Lung microvascular endothelial cell (primary cell): ENCODE measurements at places on chromosomes 1 and 21. TPM values are rescaled to one million over a fixed set of nuclear protein-coding genes. Genes with fewer than 3 reads are reported as not detected.

GRCh38 chr1:41122851-41123518, 101.5 kb upstream of the SLFNL1 start:
- peak; percentile 72 for DNase-seq

DNA sequence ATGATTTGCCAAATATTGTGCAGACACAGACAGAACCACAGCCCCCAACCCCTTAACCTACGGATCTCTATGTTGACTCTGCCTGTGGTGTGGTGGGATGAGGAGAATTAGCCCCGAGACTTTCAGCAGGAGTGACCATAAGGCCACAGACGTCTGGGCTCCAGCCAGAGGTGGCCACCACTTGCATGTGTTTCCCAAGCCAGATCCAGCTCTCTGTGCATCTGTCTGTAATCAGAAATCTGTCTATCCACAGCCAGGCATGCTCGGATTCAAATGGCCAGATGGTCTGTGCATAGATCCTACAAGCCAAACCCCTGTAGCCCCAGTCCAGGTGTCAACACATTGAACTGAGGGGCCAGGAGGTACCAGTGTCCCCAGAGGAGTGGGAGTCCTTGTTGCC, 140.6 kb downstream of the SYF2 start:
- DNase-seq, result no peak

DNA sequence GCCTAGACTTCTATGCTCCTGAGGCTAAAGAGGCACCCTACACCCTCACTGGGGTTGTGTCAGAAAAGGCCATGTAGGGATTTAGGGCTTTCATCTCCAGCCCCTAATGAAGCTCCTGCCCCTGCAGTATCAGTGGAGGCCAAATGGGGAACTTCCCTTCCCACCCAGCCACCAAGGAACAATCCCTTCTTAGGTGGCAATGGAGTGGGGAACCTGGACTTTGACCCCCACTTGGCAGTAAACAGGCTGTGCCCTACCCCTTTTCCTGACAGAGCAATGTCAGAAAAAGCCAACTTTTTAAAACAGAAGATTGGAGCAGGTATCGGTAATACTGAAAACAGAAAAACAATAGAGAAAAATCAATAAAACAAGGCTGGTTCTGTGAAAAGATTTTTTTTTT, 35.5 kb upstream of the SLC19A2 start:
- no peak for DNase-seq

DNA sequence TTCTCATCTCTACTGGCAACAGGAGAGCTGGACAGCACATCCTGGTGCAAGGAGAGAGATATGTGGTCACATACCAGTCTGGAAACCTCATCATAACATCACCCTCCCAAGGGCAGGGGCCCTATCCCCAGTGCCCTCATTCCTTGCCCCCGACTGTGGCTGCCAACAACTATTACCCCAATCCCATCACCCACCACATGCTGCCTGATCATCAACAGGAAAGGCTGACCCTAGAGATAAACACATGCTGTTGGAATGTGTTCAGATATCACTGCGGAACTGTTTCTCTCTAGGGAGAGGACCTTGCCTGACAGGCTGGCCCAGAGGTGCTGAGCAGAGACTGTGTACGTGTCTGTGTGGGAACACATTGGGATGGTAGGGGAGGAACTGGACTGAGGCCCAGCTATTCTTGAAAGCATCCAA, 4.5 kb upstream of the INKA2 start:
- peak; percentile 80 for DNase-seq

DNA sequence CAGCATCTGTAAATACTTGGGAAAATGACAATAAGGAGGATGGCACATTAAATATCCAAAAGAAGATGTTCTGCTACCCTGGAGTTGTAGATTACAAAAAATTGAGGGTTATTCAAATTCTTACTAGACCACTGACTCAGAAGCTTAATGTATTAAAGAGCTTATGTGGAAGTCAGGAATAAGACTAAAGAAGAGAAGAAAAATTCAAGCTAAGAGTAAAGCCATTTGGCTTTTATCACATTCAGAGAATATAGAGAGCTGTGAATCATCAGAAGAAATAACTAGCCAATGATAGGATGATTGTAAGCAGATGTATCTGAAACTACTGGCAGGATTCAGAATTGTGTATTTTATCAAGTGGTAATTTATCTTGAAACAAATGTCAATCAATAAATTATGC, 237.0 kb downstream of the TBX15 start:
- no peak for DNase-seq

GRCh38 chr1:218401441-218401997, 56.4 kb downstream of the TGFB2 start:
- DNase-seq, result no peak

- no peak for DNase-seq
Observed at GRCh38 chr1:1135339-1136136, 19.6 kb upstream of the C1orf159 start.

- DNase-seq, result peak; percentile 64
Observed at GRCh38 chr1:228737601-228738041, 2.3 kb downstream of the RHOU start.

GRCh38 chr1:938088-938683, 14.5 kb downstream of the SAMD11 start:
- peak; percentile 30 for DNase-seq

GRCh38 chr21:23471877-23472276, 2135.4 kb downstream of the MRPL39 start:
- no peak for DNase-seq

DNA sequence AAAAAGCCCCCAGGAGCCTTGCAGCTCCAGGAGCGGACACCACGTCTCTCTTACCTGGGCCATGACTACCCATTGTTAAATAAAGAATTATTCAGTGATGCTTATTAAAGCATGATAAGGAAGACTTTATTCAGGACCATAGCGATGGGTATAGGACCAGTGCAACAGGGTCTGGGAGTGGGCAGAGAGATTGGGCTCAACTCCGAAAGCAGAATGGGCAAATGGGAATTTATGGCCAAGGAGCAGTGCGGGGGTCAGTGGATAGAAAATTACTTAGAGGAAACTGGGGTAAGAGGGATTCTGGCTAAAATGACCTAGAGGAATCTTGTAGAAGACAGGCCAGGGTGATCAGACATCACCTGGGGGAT, 580 bp upstream of the ATP5PO start:
- no peak for DNase-seq

VSIG8 gene
- total RNA-seq, result not detected in 2 replicates

NBPF4 gene
- total RNA-seq, result not detected in 2 replicates

F13B gene
- under 0.01 TPM in 1 of 2 replicates, not detected in the other for total RNA-seq

CELF3 gene
- total RNA-seq, result not detected in 2 replicates

RRAGC gene
- 13.3 and 16.1 TPM in 2 replicates for total RNA-seq
